ENCODE measurements at places on chromosomes 1 and 21. TPM values are rescaled to one million over a fixed set of nuclear protein-coding genes. Genes with fewer than 3 reads are reported as not detected.

GRCh38 chr1:226443033-226443432 lies 35.1 kb upstream of the PARP1 start:
- DNase-seq = no peak

GRCh38 chr1:161307892-161308638 lies 1.7 kb downstream of the MPZ start:
- no peak for DNase-seq

GRCh38 chr1:147491098-147491497 lies 50.2 kb upstream of the BCL9 start:
- no peak for DNase-seq

DNA sequence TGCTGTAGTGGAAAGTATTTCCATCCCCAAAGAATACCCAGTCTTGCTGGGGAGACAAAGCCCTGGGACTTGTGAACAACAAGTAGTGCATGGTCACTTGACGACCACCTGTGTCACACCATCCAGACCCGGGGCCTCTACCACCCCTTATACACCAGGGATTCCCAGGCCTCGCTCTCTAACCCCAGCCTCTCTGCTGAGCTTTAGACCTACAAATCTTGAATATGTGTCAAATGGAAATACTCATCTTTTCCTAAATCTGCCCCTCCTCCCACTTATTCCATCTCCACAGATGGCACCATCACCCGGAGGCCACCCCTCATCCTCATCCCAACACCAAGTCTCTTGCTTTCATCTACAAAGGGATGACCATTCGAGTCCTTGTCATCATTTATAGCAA lies 875 bp upstream of the RNASEL start:
- DNase-seq = no peak

DNA sequence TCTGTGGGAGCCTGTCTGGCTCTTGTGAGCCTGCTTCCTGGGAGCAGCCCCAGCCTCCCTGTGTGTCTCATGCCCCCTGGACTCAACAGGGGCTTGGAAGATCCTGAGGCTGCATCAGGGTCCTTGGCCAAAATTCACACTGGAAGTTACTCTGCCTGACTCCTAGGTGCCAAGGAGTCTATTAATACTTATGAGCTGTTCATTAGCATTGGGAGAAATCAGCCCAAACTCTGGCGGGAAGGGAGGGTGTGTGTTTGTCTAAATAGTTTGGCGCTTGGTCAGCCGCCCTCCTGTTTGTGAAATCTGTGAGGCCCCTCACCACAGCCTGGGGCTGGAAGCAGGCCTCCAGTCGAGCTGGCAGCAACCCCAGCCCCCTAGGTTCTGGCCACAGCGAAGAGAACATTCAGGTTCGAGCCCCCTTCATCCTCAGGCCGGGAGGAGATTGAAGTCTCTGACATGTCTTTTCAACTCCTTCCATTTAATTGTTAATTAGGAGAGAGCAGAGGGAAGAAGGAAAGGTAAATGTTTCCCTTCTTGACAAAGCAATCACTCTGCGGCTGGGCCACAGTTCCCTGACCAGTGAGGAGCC lies 82.1 kb upstream of the F3 start:
- DNase-seq = no peak

- DNase-seq = peak; percentile 63
Observed at GRCh38 chr1:43366179-43366578, 1.6 kb downstream of the ELOVL1 start.

- DNase-seq = no peak
Observed at GRCh38 chr1:11132563-11133293, 33.1 kb upstream of the EXOSC10 start.

DNA sequence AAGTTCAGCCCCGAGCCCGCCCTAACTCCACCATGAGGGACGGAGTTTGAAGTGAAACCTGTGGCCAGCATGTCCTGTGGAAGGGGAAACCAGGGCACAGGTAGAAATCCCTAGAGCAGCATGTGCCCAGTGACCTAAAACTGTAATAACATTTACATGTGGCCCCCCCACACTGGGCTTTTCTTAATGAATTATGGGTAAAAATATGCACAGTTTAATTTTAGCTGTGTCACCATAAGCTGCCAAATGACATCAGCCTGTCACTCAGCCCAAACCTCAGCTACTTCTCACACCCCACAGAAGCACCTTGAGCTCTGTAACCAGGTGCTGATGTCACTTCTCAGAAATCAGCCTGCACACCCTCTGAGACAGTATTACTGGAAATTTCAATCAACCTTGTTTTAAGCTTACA lies 50.0 kb upstream of the SLC19A1 start:
- DNase-seq = peak; percentile 34

DNA sequence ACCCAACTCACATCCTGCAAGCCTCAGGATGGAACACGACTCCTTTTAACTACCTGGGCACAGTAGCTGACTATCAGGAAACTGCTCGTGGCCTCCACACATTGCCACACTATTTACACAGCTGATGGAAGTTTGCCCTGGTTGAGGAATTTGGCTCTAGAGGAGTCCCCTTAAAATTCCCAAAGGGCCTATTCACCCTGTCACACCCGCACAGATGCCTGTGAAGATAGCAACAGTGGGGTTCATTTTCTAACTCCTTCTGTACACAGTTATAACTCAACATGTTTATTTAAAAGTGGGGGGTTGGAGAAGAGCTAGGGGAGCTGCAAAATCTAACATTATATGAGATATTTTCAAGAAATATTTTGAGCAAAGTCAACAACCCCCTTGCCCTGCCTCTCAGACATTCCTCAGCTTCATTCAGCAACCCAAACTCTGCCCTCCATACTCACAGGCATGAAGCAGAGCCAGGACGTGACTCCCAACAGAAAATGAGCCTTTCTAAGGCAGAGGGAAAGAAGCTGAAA lies 35.8 kb upstream of the CCN1 start:
- DNase-seq = no peak

Gene DENND2D
- 27.7 TPM for total RNA-seq

Gene NFASC
- total RNA-seq = 14.1 TPM

Gene RGL1
- 70.2 TPM for total RNA-seq

Gene MIGA1
- total RNA-seq = 22.2 TPM
